Calu3 (cell line): ENCODE measurements at places on chromosomes 7 and 10. TPM values are rescaled to one million over a fixed set of nuclear protein-coding genes. Genes with fewer than 3 reads are reported as not detected.
A peak's percentile ranks its signal among the peaks of the same experiment; 100 is the strongest.

The AKR1C4 gene
- total RNA-seq, result 0.40 and 0.76 TPM in 2 replicates

The SCART1 gene
- 1.8 and 2.2 TPM in 2 replicates for total RNA-seq

The COL1A2 gene
- not detected in 2 replicates for total RNA-seq

- H3K4me1 ChIP-seq, result peaks cover 32% of the 10 kb centered on the region
- no peak for DNase-seq
- H3K27me3 ChIP-seq, result no peaks in the 10 kb centered on the region
- peak overlapping the region; percentile 87 for H3K27ac ChIP-seq
Measured at GRCh38 chr10:103184615-103185014, 8.5 kb downstream of the NT5C2 start.

- H3K27me3 ChIP-seq, result no peaks in the 10 kb centered on the region
- peaks cover 50% of the 10 kb centered on the region for H3K4me1 ChIP-seq
- H3K27ac ChIP-seq, result peak overlapping the region; percentile 69
Measured at GRCh38 chr10:99924451-99925255, 85.1 kb downstream of the DNMBP start.
